ENCODE measurements at places on chromosomes 3 and 15. TPM values are rescaled to one million over a fixed set of nuclear protein-coding genes. Genes with fewer than 3 reads are reported as not detected.

Gene GPR27
- 5.2 TPM for total RNA-seq

Gene FBN1
- 480 TPM for total RNA-seq

Gene FBXW12
- total RNA-seq, result not detected

Gene FAM81A
- total RNA-seq, result 0.39 TPM

Gene EPHB3
- 44.4 TPM for total RNA-seq

Gene TMC3
- total RNA-seq, result 0.20 TPM

Gene XIRP1
- 11.8 TPM for total RNA-seq

Gene SUSD5
- 3.3 TPM for total RNA-seq

Gene NANOGP8
- total RNA-seq, result 0.89 TPM

Gene PRR20G
- total RNA-seq, result not detected

Gene TGM5
- total RNA-seq, result 4.1 TPM

Gene HIGD2B
- not detected for total RNA-seq

Gene CELSR3
- total RNA-seq, result 0.39 TPM

Gene ILDR1
- total RNA-seq, result 0.49 TPM

GRCh38 chr3:31936420-31937060 lies 44.5 kb downstream of the OSBPL10 start:
- DNase-seq, result no peak

DNA sequence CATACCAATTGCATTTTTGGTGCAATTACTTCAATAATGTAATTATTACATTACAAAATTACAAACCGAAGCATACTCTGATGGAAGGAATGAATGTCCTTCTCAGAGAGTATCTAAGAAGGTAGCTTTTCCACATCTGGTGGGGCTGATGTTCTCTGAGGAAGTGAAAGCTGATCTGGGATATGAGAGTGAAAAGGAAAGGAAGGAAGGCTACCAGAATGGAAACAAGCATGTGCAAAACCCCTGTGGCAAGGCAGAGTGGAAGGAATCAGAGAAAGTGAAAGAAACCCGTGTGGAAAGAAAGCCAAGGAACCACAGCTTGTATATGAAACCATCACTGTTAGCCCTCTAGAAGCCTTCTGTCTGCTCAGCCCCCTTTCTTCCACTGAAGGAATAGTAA lies 35.3 kb upstream of the GOLGA8A start:
- no peak for DNase-seq

- peak; percentile 7 for DNase-seq
Measured at GRCh38 chr3:179929091-179929529, 107.6 kb downstream of the PEX5L start.

- no peak for DNase-seq
Measured at GRCh38 chr3:147428326-147428725, 19.2 kb downstream of the ZIC1 start.

- DNase-seq, result no peak
Measured at GRCh38 chr3:149145356-149145755, 15.9 kb downstream of the HPS3 start.

DNA sequence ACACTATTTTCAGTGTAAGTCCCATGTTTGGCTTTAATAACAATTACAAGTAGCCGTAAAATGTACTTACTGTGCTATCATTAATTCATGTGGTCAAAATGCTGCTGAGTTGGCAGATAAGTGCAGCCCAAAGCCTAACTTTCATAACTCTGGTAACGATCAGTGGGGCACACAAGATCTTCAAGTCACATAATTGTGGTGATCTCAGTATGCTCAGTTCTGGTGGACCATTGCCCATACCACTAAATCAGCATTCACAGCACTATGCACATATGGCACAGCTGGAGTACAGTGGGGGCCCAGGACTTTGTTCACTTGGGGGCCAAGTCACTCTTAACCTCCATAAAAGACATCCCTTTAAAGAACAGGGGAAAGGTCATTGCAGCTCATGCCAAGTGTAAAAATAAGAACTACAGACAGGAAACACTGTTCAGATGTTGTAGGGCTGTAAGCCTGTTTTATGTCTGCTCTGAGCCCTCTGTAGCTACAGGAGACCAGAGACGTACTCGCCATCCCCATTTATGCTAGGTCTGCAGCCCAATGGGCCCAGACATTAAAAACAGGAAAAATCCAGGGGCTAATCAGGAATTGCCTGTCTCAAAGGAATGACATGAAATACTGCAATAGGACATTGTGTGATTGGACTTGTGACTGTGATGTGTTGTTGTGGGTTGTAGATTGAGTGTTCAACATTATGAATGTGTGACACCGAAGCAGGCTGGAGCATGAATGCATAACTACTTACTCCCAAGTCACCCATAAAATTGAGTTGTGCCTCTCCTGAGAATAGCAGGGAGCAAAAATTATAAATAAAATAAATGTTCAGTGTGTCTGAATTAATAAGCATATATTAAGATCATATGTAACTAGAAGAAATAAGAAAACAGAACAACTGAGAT lies 282.5 kb upstream of the EPHA3 start:
- DNase-seq, result peak; percentile 32

- DNase-seq, result no peak
Measured at GRCh38 chr3:174620138-174620537, 239.0 kb upstream of the NAALADL2 start.

GRCh38 chr15:71337197-71337845 lies 222.1 kb downstream of the THSD4 start:
- DNase-seq, result no peak

- DNase-seq, result no peak
Measured at GRCh38 chr3:16848007-16848406, 36.7 kb upstream of the PLCL2 start.

DNA sequence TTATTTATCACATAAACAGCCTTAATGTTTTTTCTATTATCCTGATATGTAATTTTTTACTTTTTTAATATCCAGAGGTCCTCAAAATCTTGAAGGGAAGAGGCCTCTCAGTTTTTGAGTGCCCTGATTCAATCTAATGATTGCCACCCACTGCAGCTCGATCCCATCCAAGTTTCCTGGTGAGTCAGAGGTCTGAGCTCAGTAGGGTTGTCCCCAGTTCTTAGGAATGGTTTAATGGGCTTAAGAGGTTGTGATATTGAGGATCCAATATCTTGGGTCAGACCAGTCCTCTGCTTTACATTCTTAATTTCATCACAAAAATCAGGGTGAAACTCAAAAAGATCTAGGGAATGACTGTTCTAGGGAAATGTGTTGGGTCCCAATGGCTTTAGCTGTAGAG lies 238.5 kb downstream of the NSUN3 start:
- no peak for DNase-seq

DNA sequence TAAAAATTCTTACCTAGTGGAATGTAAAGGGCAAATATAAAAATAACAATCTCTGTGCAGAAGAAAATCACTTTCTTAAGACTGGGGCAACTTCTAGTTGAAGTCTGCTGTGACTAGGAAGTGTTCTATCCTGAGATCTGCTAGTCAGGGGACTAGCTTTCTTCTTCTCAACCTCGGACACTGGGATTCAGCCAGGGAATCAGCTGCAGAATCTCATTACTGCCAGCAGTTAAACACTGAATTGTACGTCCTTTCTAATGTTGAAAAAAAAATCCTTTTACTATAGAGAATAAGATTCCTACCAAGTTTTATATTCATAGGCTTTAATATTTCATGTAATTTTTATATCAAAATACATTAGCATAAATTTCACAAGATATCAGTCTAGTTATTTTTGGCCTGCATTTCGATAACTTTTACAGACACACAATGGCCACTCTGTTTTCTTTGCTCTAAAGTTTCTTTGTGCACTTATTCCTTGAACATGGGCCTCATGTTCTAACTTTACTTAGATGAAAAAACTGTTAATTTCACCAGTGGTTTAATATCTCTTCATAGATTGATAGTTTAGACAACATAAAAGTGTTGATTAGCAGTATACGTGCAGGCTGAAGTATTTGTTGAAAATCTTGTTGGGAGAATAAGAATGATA lies 2.6 kb upstream of the NEO1 start:
- no peak for DNase-seq

DNA sequence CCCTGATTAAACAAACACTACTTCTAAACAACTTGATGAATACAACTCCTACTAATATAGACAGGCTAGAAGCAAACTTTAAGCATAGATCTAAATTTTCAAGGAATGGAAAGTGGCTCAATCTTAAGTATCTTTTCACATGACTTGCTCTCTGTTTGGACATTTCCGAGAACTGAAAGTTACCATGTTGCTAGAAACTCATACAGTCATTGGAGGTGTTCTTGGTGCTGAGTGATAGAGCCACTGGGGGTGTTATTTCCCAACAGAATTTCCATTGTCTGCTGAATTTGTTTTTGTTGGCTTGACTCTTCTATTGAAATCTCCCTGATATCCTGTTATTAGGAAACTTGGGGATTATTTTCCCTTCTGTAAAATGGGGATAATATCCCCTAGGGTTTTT lies 264.5 kb upstream of the RASGRP1 start:
- no peak for DNase-seq

- DNase-seq, result no peak
Measured at GRCh38 chr3:120059081-120059864, 35.0 kb downstream of the GSK3B start.

DNA sequence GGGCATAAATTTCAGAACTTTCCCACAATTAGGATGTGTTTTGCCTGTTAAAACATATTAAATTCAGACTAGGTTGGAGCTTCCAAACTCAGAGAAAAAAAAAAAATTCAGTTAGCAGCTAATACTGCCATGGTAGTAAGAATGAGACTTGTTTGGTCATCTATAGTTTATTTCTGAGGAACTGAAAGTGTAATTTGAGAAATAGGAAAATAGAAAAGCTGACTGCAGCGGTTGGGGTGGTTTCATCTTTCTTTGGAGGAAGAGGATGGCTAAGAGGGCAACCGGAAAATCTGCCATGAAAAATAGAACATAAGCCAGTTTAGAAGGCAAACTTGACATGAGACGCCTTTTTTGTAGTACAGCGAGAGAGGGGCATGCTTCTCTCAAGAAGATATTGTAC lies 371.2 kb upstream of the ROBO2 start:
- DNase-seq, result no peak

GRCh38 chr3:141373768-141374526 lies 5.6 kb downstream of the ZBTB38 start:
- DNase-seq, result no peak

- no peak for DNase-seq
Measured at GRCh38 chr15:60091157-60091556, 87.0 kb downstream of the FOXB1 start.

- no peak for DNase-seq
Measured at GRCh38 chr15:27165590-27165989, 194.6 kb downstream of the GABRG3 start.

- DNase-seq, result no peak
Measured at GRCh38 chr3:175238801-175239200, 379.7 kb downstream of the NAALADL2 start.

GRCh38 chr3:38169027-38169317 lies 3.6 kb downstream of the OXSR1 start:
- no peak for DNase-seq

DNA sequence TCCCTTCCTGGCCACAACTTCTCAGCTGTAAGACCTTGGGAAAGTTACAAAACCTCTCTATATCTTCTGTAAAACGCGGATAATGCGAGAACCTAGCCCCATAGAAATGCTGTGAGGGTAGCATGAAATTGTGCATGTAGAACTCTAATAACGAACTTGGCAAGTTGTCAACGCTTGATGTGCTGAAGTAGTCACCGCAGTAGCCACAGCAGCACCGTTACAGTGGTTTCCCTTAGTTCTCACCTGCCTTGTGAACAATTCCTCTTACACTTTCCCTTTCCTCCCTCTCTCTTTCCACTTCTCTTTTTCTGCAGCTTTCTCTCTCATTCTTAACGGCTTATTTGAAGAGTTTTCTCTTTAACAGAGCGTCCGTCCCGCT lies 447 bp upstream of the SHQ1 start:
- DNase-seq, result no peak

GRCh38 chr3:118818386-118818785 lies 216.3 kb downstream of the IGSF11 start:
- DNase-seq, result no peak

Data from skin of body (tissue), 3 donors.